ENCODE measurements at places on chromosomes 16 and 17.

DNA sequence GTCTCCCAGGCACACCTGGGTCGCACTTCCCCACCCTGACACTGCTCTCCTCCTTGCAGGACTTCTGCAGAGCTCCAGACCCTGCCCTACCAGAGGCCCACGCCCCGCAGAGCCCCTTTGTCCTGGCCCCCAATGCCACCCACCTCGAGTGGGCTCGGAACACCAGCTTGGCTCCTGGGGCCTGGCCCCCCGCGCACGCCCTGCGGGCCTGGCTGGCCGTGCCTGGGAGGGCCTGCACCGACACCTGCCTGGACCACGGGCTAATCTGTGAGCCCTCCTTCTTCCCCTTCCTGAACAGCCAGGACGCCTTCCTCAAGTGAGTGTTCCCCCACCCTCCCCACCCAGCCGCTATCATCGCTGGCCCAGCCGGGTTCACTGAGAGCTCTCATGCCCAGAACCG, 79.6 kb downstream of the MGAT5B start:
- no peak for DNase-seq

DNA sequence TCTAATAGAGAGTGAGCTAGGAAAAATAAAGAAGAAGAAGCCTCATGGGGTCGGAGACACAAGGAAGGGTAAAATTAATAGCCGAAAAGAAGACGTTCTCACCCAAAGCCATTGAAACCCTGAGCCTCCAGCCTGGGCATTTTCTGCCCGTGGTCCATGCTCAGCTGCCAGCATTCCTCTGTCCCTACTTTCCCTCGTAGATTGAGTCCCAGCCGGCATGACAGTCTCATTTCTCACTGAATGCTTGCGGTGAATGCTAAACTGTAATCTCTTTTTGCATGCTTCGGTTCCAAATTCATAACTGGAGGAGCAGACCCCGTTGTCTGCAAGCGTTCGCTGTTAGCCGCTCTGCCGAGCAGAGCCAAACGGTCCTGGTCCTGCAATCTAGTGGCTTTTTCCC, 54.0 kb upstream of the COX10 start:
- no peak for DNase-seq

- DNase-seq = no peak
Observed at GRCh38 chr17:63531022-63531965, 8.1 kb downstream of the KCNH6 start.

DNA sequence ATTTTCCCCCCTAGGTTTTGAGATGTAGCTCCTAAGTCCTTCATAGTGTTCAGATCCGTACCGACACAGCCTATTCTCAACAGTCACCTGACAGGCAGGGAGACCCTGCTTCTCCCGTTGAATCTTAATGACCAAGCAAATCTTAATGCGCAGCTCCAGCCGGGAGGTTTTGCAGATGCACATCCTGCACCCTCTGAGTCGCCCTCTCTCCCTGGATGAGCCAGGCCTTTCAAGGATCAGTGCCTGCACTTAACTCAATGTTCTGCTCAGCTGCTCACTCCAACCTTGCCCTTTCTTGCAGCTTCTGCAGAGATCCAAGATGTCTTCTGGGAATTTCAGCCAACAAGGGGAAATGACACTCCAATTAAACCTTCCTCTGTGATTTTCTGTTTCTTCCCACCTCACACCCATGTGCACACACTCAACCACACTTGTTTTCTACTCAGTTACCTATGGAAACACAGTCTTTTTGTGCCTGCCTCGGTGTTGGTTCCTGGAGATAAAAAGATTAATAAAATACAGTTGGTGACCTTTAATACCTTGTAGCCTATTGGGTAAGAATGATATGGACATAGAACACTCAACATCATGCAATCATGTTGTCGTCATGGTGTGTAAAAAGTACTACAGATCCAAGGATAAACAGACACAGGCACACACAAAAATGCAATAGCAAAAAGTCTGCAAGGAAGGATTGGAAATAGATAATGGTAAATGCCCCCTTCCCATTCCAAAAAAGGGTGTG, 76.9 kb upstream of the DYNLRB2 start:
- DNase-seq = no peak

GRCh38 chr17:81722184-81723120, 10.4 kb downstream of the SLC25A10 start:
- no peak for DNase-seq

- peak; percentile 74 for DNase-seq
Observed at GRCh38 chr17:700504-701094, 14.0 kb downstream of the VPS53 start.

DNA sequence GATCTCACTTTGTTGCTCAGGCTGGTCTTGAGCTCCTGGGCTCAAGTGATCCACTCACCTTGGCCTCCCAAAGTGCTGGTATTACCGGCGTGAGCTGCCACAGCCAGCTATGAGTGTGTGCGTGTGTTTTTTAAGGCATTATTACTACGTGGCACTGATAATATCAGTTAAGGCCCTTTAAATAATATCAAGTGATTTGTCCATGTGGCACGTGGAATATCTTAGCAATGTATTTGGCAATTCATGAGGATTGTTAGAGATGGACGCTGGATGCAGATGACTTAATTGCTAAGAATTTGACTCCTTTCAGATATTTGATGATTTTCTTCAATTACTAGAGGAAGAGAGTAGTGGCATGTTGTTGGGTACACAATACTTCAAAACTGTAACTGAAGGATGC, 25.5 kb upstream of the PMP22 start:
- DNase-seq = no peak

DNA sequence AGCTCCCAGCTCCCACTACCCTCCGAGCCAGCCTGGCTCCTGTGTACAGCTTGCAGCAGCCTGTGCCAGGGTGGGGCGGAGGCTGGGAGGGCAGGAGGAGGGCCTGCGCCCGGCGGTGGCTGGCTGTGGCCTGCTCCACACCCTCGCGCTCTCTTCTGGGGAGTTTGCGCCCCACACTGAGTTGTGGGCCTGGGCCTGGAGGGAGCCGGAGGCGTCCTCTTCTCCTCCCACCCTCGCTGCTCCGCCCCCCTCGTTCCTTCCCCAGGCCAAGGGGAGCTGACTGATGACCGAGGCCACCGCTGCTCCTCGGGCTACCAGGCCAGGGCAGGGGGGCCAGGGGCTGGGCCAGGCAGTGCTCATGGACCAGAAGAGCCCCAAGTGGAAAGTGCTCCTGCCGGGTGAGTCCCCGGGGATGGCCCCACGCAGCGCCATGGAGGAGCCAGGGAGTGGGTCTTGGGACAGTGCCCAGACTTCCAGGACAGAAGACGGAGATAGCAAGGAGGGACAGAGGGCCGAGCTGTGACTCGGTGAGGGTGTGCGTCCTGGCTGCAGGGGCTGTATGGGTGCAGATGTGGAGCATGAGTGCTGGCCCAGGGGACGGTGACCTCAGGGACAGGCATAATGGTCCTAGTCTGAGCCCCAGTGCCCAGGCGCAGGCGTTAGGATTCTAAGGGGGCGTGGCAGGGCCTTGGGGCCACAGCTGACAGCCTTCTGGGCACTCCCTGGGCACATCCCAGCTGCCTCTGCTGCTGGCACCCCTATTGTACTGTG, 242.1 kb upstream of the GSE1 start:
- DNase-seq = no peak

Measured in GM10248 (cell line).